NCI-H2227 treated with DMSO at 0.1 percent for 48 hours (cell line): ENCODE measurements at places on chromosomes 5 and 9.
A peak's percentile ranks its signal among the peaks of the same experiment; 100 is the strongest.

- DNase-seq: no peak
These were observed 190.5 kb upstream of the PPP1R26 start for GRCh38 chr9:135289081-135289491.

DNA sequence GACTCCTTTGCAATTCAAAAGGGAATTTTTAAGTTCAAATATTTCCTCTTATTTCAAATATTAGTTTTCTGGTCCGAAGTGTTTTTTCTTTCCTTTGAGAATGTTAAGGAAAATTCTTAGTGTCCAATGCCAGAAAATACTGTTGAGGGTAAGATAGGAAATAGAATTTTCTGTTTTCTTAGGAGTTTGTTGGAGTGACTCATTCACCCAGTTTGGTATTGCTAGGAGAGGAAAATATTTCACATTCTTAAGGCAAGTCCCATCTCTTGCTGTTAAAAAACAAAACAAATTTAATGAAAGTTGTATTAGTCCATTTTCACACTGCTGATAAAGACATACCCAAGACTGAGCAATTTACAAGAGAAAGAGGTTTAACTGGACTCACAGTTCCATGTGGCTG lies 349.2 kb upstream of the ADAMTSL1 start:
- DNase-seq: no peak

DNA sequence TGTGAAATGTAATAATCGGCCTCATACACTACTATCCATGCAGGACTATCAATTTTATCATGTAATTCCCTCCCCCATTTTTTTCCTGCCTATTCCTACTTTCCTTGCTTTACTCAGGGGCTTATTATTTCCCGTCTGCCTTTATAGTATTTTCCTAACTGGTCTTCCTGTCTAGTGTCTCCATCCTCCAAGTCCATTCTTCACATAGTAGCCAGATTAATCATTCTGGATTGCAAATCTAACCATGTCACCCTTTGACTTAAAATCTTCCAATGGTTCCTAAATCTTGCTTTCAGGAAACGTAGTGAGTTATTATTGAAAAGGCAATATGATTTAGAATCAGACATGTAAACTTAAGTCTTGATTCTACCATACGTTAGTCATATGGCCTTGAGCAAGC lies 307.4 kb upstream of the HAPLN1 start:
- DNase-seq: no peak

- DNase-seq: no peak
These were observed 25.2 kb upstream of the SH3RF2 start for GRCh38 chr5:145911164-145911563.

DNA sequence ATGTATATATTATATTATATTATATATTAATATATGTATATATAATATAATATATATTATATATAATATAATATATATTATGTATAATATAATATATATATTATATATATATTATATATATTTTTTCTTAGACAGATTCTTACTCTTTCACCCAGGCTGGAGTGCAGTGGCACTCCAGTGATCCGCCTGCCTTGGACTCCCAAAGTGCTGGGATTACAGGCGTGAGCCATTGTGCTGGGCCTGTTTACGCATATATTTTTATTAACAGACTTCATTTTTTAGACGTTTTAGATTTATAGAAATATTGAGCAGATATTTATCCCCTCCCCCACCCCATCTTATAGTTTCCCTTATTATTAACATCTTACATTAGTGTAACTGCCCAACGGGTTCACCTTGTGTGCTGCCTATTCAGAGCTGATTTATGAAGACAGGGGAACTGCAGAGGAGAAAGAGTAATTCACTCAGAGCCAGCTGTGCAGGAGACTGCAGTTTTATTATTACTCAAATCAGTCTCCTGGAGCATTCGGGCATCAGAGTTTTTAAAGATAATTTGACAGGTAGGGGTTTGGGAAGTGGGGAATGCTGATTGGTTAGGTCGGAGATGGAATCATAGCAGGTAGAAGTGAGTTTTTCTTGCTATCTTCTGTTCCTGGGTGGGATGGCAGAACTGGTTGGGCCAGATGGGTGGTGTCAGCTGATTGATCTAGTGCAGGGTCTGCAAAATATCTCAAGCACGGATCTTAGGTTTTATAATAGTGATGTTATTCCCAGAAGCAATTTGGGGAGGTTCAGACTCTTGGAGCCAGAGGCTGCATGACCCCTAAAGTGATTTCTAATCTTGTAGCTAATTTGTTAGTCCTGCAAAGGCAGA lies 93.4 kb downstream of the UNC13B start:
- DNase-seq: peak; percentile 23

- DNase-seq: no peak
These were observed 12.9 kb upstream of the F2RL1 start for GRCh38 chr5:76805821-76806505.

- DNase-seq: no peak
These were observed 14.8 kb upstream of the SLC30A5 start for GRCh38 chr5:69078921-69079540.

DNA sequence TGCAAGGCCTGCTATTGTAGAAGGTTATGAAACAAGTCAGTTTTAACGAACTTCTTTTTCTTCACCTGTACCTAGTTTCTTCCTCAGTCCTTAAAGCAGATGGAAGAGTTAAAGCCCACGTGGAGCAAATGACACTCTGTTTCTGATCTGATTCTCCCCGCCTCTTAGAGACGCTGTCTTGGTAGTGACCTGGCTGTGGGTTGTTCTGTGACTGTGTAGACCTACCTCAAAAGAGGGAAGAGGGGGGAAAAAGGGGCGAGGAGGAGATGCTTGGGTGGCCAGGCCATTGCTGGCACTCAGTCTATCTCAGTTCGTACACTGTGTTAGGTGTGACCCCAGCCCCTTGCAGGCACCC lies 610 bp downstream of the GFRA3 start:
- no peak for DNase-seq

DNA sequence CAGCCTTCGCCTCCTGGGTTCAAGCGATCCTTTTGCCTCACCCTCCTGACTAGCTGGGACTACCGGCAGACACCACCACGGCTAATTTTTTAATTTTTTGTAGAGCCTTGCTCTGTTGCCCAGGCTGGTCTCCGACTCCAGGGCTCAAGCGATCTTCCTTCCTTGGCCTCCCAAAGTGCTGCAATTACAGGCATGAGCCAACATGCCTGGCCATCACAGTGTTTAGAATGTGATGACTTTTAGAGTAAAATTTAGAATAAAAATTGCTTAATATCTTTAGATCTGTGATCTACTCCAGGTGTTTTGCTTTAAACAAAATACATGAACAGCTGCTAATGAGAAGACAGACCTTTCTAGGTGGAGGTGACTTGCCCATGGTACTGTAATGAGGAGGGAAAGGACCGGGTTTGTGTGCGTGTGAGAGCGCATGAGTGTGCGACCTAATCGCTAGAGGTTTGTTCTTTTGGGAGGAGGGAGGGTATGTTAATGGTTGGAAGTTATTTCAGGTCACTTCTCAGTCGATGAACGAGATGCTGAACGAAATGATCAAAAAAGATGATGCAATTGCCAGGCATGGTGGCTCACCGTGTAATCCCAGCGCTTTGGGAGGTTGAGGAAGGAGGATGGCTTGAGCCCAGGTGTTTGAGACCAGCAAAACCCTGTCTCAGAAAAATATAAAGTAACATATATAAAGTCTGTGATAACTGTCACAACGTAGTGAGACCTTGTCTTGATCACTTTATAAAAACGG lies 2.0 kb downstream of the CNOT6 start:
- no peak for DNase-seq

DNA sequence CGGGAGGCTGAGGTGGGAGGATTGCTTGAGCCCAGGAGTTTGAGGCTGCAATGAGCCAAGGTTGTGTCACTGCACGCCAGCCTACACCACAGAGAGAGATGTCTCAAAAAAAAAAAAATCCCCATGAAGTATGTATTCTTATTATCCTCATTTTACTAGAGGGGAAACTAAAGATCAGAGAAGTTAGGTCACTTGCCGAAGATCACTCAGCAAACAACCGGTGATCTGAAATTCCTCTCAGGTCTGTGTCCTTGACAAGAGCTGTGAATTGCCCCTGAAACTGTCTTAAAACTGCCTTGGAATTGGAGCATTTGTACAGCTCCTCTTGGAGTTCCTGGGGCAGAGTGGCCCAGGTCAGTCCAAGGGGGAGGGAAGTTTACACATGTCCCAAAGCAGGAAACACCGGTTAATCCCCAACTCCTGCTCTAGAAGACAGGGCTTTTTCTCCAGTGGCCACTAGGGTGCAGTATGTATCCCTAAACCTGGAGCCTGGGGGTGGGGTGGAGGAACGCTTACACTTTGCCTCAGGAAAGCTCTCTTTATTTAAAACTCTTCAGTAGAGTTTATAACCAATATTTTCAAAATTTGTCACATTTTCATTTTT lies 27.6 kb downstream of the AQP7 start:
- peak; percentile 23 for DNase-seq
